ENCODE measurements at places on chromosomes 1 and 21.

- DNase-seq = no peak
These were observed 644.2 kb upstream of the PLXNA2 start for GRCh38 chr1:208888376-208888775.

GRCh38 chr1:63918418-63918945, 144.7 kb downstream of the ROR1 start:
- DNase-seq = no peak

- no peak for DNase-seq
These were observed 2.3 kb upstream of the IVL start for GRCh38 chr1:152906023-152906565.

- no peak for DNase-seq
These were observed 5.5 kb upstream of the PLEKHM2 start for GRCh38 chr1:15678578-15678977.

DNA sequence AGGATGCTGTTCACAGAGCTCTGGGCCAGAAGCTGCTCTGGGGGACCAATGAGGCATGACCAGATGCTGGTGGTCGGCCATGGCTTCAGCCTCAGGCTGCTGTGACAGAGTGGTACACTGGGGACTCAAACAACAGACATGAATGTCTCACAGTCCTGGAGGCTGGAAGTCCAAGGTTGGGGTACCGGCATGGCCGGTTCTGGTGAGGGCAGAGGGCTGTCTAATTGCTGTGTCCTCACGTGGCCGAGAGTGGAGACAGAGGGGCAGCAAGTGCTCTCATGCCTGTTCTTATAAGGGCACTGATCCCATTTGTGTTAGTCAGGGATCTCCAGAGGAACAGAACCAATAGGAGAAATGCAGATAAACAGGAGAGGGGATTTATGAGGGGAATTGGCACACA, 253.5 kb upstream of the C1orf174 start:
- DNase-seq = no peak

GRCh38 chr1:115153966-115154557, 64.8 kb upstream of the TSPAN2 start:
- no peak for DNase-seq

DNA sequence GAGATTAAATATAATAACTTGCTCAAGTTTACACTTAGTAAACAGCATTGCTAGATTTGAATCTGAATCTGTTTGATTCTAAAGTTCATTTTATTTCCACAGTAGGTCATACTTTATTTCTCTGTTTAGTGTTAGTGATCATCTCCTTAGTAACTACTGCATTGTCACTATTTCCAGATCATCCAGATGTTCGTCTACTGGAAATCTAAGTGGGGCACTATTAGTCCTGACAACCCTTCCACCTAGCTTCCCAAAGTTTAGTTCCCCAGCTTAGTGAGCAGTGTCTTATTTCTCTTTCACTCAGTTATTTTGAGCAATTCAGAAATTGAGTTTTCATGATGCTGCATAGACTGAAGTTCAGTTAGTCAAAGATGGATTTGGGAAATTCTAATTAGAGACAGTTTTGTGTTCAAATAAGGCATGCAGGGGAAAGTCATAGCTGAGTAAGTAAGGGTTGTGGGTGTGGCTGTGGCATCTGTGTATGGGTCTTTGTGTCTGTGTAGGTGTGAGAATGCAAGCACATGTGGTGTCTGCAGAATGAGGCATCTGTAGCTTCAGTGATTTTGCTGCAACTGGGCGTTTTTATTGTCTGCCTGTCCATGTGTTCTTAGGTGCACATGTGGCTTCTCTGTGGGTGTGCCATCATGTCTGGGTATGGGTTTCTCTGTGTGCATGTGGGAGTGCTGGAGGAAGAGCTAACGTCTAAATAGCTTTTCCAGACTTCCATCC, 107.3 kb downstream of the NTMT2 start:
- DNase-seq = no peak

DNA sequence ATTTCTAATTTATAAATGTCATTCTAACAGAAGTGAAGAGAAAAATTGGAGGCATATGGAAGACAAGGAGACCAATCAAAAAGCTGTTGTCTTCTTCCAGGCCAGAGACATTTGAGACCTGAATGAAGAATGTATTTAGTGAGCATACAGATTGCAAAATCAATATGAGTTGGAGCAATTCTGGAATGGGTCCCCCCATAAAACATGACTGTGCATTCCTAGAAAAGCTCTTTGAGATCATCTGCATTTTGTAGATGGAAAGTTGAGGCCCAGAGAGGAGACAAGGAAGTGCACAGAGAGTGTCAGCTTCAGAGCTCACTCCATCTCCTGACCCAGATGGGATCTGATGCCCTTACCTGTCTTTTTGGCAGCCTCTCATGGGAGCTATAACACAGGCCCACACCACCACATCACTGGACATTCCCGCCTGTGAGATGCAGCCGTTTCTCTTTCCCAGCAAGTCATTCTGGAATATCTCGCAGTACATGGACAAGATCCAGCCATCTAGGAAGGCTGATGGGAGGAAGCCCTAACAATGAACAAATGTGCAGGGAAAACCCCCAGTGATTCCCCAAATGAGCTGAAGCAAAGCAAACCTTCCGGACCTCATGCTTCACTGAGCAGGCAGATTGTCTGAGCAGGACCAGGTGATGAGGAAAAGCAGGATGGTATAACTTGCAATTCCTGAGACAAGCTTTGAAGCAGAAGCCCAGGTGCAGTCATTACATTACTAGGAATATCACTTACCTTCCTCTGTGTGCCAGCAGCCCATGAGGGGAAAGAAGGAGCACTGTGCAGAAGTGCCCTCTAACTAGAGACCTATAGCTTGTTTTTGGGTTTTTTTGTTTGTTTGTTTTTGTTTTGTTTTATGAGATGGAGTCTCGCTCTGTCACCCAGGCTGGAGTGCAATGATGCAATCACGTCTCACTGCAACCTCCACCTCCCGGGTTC, 445.6 kb downstream of the PLPP3 start:
- no peak for DNase-seq

GRCh38 chr1:20010016-20010415, 30.6 kb upstream of the PLA2G2A start:
- DNase-seq = no peak

DNA sequence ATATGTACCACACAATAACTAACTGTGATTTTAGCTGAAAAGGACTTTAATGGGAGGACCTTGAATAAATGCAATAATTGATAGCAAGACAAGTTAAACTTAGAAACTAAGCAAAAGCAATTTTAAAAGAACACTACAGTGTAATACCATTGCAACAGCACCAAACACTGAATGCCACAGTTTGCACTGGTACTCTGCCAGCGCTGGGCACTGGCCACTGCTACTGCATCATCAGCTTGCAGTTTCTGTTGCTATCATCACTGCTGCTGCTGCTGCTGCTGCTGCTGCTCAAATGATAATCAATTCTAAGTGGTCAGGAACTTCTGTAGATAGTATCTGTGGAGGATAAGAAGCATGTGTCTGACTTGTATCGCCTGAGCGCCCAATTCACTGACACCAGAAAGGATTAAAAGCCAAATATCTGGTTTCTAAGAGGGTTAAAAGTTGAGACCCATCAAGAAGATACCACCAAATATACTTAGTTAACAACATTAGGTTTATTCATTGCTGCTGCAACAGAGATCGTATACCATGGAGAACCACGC, 306.9 kb downstream of the LRRC40 start:
- no peak for DNase-seq

GRCh38 chr1:110258734-110259133, 48.6 kb downstream of the KCNC4 start:
- DNase-seq = no peak

GRCh38 chr1:187122566-187122965, 293.8 kb downstream of the PLA2G4A start:
- DNase-seq = no peak

- DNase-seq = no peak
These were observed 89.5 kb downstream of the SCMH1 start for GRCh38 chr1:41152622-41153044.

DNA sequence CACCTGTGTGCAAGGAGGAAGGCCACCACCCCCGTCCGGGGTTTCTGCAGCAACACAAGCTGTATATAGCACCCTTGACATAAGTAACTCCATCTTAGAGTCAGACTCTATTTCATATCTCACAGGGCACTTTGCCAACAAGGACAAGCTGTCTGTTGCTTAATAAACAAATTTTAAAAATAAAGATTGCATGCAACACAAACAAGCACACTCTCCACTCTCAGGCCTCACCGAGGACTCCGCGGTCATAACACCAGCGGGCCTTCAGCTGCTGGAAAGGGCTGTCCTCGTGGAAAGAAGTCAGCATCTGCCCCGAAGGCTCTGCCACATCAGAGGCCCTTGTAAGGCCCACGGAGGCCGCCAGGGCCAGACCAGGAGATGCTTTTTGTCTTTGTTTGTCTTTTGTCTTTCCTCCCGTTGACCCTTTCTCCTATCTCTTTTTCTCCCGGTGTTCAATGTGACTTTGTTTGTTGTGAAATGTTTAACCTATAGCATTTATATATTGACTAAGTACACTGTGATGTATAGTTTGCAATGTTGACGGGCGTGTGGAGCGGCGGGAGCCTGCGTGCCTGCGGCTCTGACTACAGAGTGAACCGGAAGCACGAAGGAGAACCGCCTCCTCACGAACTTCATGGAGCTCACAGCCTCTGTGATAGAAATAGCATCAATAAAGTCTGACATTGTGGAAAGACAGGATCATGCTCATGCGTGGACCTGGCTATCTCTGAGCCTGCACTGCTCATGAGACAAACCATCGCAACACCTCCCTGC, 24.1 kb downstream of the MEGF6 start:
- DNase-seq = no peak

- DNase-seq = no peak
These were observed 103.2 kb upstream of the CHRM3 start for GRCh38 chr1:239283216-239283615.

DNA sequence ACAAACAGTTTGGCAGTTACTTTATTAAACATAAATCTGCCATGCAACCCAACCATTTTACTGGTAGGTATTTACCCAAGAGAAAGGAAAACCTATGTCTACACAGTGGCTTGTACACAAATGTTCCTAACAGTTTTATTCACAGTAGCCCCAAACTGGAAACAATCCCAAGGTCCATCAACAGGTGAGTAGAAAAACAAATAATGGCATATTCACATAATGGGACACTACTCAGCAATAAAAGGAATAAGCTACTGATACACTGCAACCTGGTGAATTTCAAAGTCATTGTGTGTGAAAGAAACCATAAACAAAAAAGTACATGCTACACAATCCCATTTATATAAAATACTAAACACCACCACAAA, 12.7 kb downstream of the KYAT3 start:
- no peak for DNase-seq

DNA sequence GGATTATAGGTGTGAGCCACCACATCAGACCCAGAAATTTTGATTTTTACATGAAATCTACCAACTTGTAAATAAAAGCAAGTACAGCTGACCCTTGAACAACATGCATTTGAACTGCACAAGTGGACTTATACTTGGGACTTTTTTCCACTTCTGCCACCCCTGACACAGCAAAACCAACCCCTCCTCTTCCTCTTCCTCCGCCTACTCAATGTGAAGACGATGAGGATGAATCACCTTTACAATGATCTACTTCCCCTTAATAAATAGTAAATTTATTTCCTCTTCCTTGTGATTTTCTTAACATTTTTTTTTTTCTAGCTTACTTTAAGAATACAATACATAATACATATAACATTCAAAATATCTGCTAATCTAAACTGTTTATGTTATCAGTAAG, 17.5 kb upstream of the YRDC start:
- DNase-seq = no peak

DNA sequence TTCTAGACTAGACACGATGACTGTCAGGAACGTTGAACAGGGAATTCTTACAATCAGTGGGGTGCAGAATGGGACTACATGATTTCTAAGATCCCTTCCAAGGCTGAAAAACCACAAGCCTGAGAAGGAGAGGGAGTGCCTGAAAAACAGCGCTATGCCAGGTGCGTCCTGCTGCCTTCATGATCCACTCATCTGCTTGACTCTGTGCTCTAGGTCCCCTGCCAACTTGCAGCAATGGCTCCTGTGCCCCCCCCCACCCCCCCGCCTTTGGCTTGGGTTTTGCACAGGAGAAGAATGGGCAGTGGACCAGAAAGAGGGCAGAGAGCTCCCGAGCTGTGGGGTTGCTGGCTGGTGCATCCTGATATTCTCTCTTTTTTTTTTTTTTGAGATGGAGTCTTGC, 5.9 kb downstream of the SLC2A7 start:
- DNase-seq = no peak

DNA sequence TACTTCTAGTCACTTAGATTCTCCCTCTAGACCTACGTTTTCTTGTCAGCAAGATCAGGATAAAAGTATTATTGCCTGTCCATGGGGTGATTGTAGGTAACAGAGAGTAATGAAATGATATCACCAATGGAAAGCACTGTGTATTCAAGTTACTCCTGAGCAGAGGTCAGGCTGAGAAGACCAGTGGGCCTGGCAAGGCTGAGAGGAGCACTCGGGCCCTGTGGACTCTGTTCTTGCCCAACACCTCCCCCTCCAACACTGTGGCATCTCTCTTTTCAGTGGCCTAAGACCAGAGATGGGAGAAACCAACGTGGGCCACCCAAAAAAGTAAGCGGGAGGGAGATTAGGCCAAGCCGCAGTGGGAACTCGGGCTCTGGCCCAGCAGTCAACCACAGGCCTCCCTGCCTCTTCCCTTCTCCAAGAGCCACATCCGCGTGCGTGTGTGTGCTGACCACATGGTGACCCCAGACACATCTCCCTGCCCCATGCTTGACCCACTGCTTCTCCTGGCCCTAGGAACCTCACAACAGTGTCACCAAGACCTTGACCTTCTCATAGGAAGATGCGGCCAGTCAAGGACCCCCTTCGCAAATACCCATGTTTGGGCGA, 12.3 kb downstream of the RORC start:
- no peak for DNase-seq

DNA sequence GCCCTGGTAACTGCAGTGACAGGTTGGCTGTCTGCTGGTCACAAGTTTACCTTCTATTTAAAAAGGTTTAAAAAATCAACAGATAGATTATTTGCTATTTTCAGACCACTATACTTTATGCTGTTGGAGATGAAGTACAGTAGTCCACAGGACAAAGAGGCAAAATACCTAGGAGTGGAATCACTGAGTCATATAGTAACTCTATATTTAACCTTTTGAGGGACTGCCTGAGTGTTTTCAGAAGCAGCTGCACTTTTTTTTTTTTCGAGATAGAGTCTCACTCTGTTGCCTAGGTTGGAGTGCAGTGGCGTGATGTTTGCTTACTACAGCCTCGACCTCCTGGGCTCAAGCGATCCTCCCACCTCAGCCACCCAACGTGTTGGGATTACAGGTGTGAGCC, 11.7 kb downstream of the CNIH4 start:
- no peak for DNase-seq

- no peak for DNase-seq
These were observed 25.0 kb downstream of the RBM15 start for GRCh38 chr1:110364221-110364620.
